ENCODE measurements at places on chromosomes 1 and 21.

GRCh38 chr1:1344655-1345361, 4.4 kb downstream of the DVL1 start:
- no peak overlapping the region for H3K4me3 ChIP-seq
- H3K27me3 ChIP-seq = no peaks in the 10 kb centered on the region
- peak overlapping the region; percentile 60 for H3K27ac ChIP-seq

DNA sequence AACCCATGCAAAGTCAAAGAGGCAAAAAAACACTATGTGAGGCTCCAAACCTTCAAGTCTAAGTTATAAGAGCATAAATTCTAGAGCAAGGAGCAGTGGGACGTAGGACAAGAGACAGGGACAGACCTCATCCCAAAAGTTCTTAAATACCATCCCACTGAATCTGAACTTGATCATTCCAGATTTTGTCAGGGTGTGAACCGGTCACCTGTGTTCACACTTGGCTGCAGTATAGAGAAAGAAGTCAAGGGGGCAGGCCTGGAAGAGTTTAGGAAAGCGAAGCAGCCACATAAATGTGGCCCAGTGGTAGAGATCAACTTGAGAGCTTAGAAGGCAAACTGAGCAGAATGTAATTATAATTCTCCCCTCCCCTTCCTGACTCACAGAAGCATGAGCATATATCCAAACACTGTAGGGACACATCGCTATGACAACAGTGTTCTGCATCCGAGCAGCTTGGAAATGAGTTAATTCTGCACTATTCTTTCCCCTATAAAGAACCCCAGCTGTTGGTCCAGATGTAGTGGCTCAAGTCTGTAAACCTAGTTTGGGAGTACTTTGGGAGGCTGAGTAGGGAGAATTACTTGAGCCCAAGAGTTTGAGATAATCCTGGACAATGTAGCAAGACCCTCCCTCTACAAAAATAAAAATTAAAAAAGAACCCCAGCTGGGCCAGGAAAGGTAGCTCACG, 2.7 kb downstream of the AKR7A2 start:
- peaks cover 45% of the 10 kb centered on the region for H3K36me3 ChIP-seq
- H3K27ac ChIP-seq = no peak overlapping the region
- no peaks in the 10 kb centered on the region for H3K27me3 ChIP-seq
- no peak overlapping the region for H3K4me3 ChIP-seq
- peaks cover 16% of the 10 kb centered on the region for H3K4me1 ChIP-seq
- no peak for DNase-seq

DNA sequence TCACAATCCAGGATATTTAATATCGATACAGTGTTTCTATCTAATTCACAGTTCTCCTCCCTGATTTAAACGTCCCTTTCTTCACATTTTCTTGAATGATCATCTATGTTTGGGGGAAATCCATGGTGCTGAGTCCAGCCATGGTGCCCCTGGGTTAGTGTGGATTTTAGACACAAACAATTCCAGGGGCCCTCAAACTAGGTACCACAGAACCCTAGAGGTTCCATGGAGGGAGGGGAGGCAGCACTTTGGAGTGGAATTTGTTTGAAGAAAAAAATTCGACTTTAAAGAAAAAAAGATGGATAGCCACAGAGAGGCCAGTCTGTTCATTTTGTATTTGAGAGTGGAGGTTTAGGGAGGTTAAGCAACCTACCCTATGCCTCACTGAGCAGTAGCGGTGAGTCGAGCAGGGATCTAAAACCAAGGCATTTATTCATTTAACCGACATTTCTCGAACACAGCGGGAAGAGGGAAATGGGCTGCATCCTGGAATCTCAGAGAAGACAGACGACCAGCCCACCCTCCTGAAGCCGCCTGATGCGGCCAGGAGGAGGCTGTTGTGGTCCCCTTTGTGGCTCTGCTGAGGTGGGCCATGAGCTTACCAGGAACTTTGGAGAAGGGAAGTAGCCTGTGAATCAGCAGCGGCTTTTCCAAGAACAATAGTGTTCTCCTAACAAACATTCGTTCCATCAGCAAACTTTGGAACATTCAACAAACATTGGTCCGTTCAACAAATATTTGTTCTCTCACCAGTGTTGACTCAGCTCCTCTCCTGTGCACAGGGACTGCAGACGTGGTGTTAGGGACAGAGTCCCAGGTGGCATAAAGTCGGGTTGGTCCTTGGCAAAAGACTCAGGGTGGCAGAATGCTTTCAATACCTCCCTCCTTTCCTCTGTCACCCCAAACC, 103.5 kb upstream of the ZBTB40 start:
- no peak overlapping the region for H3K4me3 ChIP-seq
- no peaks in the 10 kb centered on the region for H3K4me1 ChIP-seq
- H3K36me3 ChIP-seq = no peaks in the 10 kb centered on the region
- H3K27ac ChIP-seq = no peak overlapping the region

DNA sequence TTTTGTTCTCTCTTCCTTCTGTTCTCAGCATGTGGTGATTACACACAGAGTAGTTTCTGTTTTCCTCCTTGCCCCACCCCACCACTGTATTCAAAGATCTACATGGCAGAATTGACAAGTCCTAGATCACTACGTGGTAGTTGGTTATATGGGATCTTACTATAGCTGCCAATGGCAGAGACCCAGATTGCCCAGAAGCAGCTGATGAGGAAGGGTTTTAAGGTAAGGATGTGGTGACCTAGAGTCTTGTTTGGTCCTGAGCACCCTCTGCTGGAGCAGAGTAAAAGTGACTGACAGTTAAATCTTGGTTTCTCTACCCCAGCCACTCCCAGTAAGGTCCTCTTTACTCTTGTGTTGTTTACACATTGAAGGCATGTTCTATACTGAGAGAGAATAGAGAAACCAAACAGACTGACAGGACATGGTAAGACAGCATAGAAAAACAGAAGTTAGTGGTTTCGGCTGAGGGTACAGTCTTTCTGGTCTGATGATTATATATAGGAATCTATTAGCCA, 22.8 kb upstream of the STRIP1 start:
- DNase-seq = no peak
- H3K27ac ChIP-seq = peak overlapping the region; percentile 47

DNA sequence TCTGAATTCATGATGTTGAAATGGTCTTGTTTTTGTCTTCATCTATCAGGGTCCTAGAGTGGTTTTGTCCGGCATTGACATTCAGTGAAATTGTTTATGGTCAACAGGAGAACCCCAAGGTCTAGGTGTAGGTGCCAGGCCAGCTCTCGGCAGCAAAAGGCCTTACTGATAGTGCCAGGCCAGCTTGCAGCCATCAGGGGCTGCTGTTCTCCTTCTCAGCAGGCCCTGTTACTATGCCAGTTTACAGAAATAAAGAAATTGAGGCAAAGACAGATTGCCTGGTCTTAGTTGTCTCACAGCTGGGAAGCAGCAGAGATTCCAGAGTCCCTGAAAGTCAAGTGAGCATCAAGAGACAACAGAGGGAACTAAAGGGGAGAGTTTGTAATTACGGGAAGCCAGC, 12.0 kb downstream of the HMGB4 start:
- H3K4me3 ChIP-seq = no peak overlapping the region
- H3K27ac ChIP-seq = no peak overlapping the region
- no peaks in the 10 kb centered on the region for H3K27me3 ChIP-seq
- no peaks in the 10 kb centered on the region for H3K4me1 ChIP-seq
- H3K36me3 ChIP-seq = no peaks in the 10 kb centered on the region

GRCh38 chr21:36472377-36472776, 7.5 kb downstream of the CLDN14 start:
- H3K27ac ChIP-seq = no peak overlapping the region
- H3K36me3 ChIP-seq = no peaks in the 10 kb centered on the region
- no peak overlapping the region for H3K4me3 ChIP-seq
- DNase-seq = no peak

DNA sequence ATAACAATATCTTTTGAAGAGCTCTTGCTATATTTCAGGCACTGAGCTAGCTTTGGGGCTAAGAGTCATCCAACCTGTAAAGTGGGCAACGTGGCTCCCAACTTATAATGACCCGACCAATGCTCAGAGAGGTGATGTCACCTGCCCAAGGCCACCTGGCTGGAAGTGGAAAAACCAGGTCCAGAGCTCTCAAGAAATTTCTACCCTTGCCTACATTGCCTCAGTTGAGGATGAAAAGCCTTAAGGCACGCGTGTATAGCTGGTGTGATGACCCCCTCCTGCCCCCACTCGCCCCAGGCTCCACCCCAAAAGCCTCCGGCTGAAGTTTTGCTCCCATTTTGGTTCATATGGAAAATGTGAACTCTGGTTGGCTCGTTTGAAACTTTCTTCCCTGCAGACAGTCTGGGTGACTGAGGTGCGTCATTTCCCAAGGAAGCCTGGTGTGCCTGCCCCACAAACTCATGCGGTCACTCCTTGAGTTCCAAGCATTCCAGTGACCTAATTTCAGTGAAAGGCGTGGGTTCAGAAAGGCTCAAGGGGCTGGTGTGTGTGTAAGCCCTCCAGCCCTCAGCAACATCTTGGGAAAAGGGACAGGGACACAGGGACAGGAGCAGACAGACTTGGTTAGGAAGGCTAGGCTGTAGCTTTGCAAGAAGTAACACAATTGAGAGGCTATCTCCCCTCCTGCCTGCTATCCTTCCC, 20.5 kb downstream of the HTR1D start:
- H3K4me1 ChIP-seq = peaks cover 15% of the 10 kb centered on the region
- no peak overlapping the region for H3K4me3 ChIP-seq
- no peaks in the 10 kb centered on the region for H3K27me3 ChIP-seq
- DNase-seq = no peak
- no peak overlapping the region for H3K27ac ChIP-seq

GRCh38 chr21:36159356-36159921, 2.8 kb downstream of the DOP1B start:
- no peaks in the 10 kb centered on the region for H3K36me3 ChIP-seq
- H3K27me3 ChIP-seq = no peaks in the 10 kb centered on the region
- H3K4me1 ChIP-seq = peaks cover 40% of the 10 kb centered on the region
- no peak for DNase-seq

GRCh38 chr1:1171161-1171545, 2.5 kb upstream of the TTLL10 start:
- no peaks in the 10 kb centered on the region for H3K27me3 ChIP-seq
- no peak for DNase-seq
- H3K4me1 ChIP-seq = no peaks in the 10 kb centered on the region
- no peak overlapping the region for H3K27ac ChIP-seq
- no peak overlapping the region for H3K4me3 ChIP-seq

GRCh38 chr1:116743535-116743934, 10.7 kb upstream of the CD2 start:
- H3K4me3 ChIP-seq = no peak overlapping the region
- no peaks in the 10 kb centered on the region for H3K36me3 ChIP-seq
- H3K4me1 ChIP-seq = no peaks in the 10 kb centered on the region
- H3K27ac ChIP-seq = no peak overlapping the region

DNA sequence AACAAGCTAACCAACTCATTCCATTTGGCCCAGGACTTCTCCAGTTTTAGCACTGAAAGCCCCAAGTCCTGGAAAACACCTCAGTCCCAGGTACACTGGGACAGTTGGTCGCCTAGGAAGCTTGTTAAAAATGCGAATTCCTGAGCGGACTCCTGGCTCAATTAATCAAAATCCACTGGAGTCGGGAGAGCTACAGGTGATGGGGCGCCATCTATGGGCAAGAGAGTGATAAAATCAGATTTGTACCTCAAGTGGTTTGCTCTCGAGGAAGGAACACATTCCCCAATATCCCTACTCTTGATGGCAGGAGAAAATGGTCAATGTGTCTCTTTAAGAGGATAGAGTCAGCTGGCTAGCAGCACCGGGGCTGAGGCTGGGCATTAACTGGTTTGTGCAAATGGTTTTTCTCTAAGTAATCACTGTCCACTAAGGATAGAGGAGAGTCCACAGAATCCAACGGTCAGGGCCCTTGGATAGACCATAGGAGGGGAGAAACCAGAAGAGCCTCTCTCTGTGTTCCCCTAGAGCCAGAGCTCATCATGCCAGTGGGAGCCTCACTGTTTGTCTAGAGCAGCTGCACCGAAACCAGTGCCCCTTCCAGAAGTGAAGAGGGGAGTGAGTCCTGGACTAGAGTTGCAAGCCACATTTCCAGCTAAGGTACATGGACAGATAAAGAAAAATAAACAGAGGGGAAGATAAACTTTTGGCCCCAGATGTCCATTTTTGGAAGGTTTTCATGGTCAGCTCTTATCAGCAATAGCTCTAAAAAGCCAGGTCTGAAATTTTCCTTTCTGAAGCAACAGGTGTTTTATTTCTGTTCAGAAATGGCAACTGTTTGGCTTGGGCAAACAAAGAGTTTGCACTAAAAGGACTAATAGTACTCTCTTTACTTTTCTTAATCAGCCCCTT, 148.5 kb downstream of the TENT5C start:
- H3K4me3 ChIP-seq = no peak overlapping the region
- H3K36me3 ChIP-seq = no peaks in the 10 kb centered on the region
- H3K27ac ChIP-seq = no peak overlapping the region
- H3K4me1 ChIP-seq = peaks cover 4% of the 10 kb centered on the region
- no peak for DNase-seq

DNA sequence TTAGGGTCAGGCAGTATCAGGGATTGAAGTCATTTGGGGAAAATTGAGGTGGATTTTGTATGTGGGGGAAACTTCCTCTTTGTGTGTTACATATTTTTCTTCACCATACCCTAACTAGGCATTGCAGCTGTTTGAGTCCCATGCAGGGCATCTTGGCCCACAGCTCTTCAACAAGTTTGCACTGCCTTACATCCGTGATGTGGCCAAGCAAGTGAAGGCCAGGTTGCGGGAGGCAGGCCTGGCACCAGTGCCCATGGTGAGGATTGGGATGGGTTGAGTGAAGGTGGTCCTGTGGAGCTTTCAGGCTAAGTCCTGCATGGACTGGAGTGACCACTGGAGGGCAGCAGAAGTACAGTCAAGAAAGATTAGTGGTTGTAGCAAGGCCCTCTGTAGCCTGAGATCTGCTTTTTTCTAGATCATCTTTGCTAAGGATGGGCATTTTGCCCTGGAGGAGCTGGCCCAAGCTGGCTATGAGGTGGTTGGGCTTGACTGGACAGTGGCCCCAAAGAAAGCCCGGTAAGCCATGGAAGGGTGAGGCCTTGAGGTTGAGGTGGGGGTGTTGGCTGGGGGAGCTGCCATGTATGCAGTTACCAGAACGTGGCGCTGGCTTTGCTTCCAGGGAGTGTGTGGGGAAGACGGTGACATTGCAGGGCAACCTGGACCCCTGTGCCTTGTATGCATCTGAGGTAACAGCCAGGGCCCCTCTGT, 2.4 kb downstream of the UROD start:
- DNase-seq = peak; percentile 81
- no peaks in the 10 kb centered on the region for H3K27me3 ChIP-seq
- no peak overlapping the region for H3K4me3 ChIP-seq
